ENCODE measurements at places on chromosomes 2 and 18.

- no peak for DNase-seq
These were observed 126.3 kb downstream of the XRCC5 start for GRCh38 chr2:216235462-216235861.

GRCh38 chr18:50727721-50728471, 91.9 kb downstream of the MRO start:
- DNase-seq = no peak

DNA sequence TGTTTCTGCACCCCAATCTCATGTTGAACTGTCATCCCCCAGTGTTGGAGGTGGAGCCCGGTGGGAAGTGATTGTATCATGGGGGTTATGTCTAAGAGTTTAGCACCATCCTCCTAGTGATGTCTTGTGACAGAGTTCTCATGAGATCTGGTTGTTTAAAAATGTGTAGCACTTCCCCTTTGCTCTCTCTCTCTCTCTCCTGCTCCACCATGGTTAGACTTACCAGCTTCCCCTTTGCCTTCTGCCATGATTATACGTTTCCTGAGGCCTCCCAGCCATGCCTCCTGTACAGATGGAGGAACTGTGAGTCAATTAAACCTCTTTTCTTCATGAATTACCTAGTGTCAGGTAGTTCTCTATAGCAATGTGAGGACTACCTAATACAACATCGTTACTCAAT, 396.9 kb upstream of the LRATD1 start:
- no peak for DNase-seq

- no peak for DNase-seq
These were observed 117.5 kb upstream of the TEX51 start for GRCh38 chr2:126781206-126781605.

DNA sequence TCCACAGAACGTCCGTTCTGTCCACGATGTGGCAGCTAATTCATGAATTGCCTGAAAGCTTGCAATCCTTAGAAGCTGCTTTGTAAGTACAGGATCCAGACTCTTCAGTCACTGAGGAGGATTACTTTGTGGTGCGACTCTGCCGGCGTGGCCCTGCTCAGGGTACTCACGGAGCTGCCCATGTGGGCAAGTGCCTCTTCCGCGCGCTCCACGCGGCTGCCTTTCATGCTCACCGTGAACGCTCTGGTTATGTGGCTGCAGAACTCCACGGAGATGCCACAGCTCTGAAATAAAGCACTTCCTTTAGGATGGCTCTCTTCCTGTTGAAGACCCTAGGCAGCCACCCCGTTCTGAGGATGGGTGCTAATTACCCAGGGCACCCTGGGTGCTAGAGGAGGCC, 31.0 kb downstream of the RMC1 start:
- DNase-seq = no peak

GRCh38 chr18:27719680-27720079, 457.2 kb downstream of the CDH2 start:
- DNase-seq = no peak

- DNase-seq = no peak
These were observed 3.0 kb upstream of the OSR1 start for GRCh38 chr2:19361325-19361990.

DNA sequence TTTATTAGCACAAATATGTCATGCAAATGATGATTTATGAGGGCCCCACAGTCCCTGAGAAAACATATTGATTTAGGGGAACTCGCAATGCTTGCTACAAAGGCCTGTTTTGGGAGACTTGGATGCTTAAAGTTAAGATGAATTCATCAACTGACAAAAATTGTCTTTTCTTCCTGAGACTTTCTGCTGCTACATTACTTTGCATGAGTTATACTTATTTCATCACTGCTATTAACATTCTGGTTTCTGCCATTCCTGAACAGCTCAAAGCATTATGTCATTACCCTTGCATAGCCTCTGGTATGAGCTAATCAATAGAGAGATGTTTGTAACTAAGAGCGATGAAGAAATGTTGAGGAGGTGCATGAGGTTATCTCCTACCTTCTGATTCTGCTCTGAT, 74.4 kb downstream of the SOX11 start:
- no peak for DNase-seq

- no peak for DNase-seq
These were observed 9.9 kb downstream of the NABP1 start for GRCh38 chr2:191687867-191688266.
